ENCODE measurements at places on chromosomes 3 and 15.

DNA sequence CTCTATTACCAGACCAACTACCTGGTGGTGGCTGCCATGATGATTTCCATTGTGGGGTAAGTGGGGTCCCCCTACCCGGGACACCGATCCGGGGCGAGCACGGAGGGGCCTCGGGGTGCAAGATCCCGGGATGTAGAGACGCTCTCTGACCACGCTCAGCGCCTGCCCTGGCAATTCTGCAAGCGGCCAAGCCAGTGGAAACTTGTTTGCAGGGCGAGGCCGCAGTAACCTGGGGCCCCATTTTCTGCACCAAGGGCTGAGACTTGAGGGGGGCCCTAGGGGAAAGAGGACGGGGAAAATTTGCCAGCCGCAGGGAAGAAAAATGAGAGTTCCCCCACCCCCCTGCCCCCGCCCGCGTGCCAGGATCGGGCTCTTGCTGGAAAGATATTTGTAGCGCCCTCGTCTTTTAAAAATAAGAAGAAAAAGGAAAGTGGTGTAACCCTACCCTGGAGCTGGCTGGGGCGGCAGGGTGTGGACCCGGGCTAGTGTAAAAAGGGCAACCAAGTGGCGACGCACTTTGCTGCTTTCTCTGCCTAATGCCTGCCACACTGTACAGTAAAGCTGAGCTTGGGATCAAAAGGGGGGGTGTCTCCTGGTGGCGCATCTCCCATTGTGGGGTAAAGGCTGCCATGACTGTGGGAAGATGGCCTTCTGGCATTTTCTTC is 563 bp downstream of the ARL6IP5 start:
- no peak for DNase-seq

DNA sequence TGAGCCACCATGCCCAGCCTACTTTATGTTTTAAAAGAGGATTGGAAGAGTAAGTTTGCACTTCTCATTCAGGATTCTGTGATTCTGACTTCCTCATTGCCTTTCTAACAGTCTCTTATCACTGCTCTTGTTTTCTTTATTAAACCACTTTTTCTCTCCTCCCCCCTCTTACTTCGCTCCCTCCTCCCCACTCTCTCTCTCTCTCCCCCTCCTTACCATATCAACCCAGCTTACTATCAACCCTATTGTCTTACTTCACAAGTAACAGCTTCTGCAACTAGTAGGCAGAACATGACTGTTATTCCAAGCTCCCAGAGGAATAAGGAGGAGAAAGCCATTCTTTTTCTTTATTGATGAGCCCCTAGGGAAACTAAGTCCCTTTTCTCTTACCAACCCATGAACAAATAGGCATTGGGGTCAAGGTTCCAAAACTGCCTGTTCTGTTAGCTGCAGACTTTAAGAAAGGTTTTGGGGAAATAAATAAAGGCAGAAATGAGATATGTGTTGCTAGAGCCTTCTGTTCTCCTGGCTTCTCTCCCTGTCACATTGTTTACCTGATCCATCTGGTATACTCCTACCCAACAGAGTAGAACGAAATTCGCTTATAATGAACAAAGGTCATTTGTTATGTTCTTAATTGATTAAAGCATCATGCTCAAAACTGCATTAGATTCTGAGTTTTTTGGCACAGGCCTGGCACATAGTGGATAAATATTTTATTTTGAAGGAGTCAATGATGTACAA is 56.4 kb upstream of the RASGRP1 start:
- DNase-seq: no peak

- DNase-seq: no peak
These were observed 452.3 kb downstream of the NAALADL2 start for GRCh38 chr3:175311404-175311803.

GRCh38 chr3:82957079-82957478 is 1195.6 kb upstream of the GBE1 start:
- DNase-seq: no peak

- DNase-seq: no peak
These were observed 364.2 kb downstream of the OCA2 start for GRCh38 chr15:27734785-27735495.
